HL-60 (cell line): ENCODE measurements at places on chromosomes 12 and 14.
A peak's percentile ranks its signal among the peaks of the same experiment; 100 is the strongest.

DNA sequence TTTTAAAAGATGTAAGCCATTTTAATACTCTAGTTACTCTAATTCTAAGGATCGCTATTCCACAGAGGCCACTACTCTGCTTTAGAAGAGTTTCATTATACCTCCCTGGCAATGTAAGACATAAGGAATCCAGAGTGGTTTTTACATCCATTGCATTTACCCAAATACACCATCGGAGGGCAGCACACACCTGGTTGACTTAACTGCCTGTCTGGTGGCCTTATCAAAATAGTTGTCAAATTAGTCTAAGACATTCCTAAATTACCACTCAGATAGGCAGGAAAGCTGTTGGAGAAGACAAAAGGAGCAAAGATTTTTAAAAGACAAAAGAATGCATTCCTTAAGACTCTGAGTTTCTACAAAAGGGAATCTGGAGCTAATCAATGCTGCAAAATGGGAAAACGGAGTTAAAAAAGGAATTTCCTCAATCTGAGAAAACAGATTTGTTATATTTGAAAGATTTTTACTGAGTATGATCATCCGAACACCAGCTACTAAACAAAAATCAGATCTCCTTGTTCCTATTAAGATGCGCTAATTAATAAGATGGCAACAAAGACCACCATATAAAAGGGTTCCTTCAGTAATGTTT is 33.8 kb upstream of the FGD4 start:
- peak; percentile 38 for DNase-seq

GRCh38 chr12:91397866-91398532 is 215.4 kb upstream of the DCN start:
- DNase-seq = no peak

- no peak for DNase-seq
These were observed 22.8 kb downstream of the GNG2 start for GRCh38 chr14:51883232-51883631.

GRCh38 chr14:31389946-31390345 is 30.4 kb downstream of the HEATR5A start:
- no peak for DNase-seq

DNA sequence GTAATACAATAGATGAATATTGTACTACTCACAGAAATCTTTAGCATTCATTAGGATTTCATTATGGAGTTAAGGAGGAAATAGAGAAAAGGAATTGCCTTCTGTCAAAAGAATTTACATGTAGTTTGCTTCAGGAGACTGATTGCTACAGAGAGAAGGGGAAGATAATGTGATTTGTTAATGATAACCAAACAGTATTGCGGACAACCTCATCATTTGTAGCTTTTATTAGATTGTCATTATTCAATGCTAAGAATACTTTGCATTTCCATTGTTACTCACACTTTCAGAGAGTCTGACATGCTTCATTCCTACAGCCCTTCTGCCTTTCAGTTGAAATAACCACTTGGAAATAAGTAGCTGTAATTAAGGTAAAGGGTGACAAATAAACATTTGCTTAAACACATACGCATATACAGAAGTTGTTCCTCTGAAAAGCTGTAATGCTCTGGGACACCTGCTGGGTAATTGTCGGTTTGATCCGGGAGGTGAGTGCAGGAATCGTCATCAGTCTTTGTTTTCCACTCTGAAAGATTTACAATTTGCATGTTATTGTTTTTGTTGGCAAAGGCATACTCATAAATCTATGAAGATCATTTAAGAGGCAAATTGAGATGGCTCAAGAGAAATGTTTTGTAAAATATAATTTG is 600.2 kb downstream of the TRHDE start:
- no peak for DNase-seq

- DNase-seq = no peak
These were observed 41.9 kb downstream of the SLC16A7 start for GRCh38 chr12:59637692-59638070.
